Activated naive CD4-positive, alpha-beta T cell treated with anti-CD3 and anti-CD28 coated beads, Interleukin-2, amount 10 ng/mL, durations not matched to agents 7 days and 5 days (primary cell): ENCODE measurements at places on chromosomes 1 and 21.

- no peaks in the 10 kb centered on the region for H3K27me3 ChIP-seq
- no peak overlapping the region for H3K27ac ChIP-seq
- H3K4me1 ChIP-seq, result peaks cover 16% of the 10 kb centered on the region
Measured at GRCh38 chr1:15573477-15573876, 11.4 kb downstream of the AGMAT start.

DNA sequence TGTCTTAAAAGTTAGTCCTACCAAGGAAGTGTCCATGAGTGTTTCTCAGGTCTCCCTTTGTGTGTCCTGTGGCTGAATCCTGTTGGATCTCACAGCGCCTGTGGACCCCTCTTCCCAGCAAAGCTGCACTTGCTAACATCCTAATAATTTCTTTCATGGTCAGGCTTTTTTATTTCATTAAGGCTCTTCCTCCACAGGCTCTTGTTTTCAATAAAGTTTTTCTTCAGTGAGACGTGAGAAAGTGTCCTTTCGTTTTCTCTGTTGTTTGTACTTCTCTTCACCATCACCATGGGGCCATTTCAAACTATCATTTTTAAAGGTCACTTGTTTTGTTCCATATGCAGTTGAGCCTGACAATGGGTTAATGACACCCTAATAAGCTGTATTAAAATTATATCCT lies 231.5 kb downstream of the LMO4 start:
- DNase-seq, result no peak
- no peak overlapping the region for H3K4me3 ChIP-seq
- H3K4me1 ChIP-seq, result no peaks in the 10 kb centered on the region
- H3K27me3 ChIP-seq, result no peaks in the 10 kb centered on the region
- H3K27ac ChIP-seq, result no peak overlapping the region

GRCh38 chr1:56218023-56218422 lies 361.3 kb downstream of the PLPP3 start:
- no peak overlapping the region for H3K27ac ChIP-seq
- H3K36me3 ChIP-seq, result no peaks in the 10 kb centered on the region
- H3K4me1 ChIP-seq, result no peaks in the 10 kb centered on the region
- DNase-seq, result no peak

GRCh38 chr1:235069176-235069575 lies 59.5 kb downstream of the TOMM20 start:
- no peak overlapping the region for H3K4me3 ChIP-seq
- H3K27ac ChIP-seq, result peak overlapping the region; percentile 28
- no peak for DNase-seq
- H3K4me1 ChIP-seq, result peaks cover 7% of the 10 kb centered on the region
- peaks cover 22% of the 10 kb centered on the region for H3K27me3 ChIP-seq
- no peaks in the 10 kb centered on the region for H3K36me3 ChIP-seq

DNA sequence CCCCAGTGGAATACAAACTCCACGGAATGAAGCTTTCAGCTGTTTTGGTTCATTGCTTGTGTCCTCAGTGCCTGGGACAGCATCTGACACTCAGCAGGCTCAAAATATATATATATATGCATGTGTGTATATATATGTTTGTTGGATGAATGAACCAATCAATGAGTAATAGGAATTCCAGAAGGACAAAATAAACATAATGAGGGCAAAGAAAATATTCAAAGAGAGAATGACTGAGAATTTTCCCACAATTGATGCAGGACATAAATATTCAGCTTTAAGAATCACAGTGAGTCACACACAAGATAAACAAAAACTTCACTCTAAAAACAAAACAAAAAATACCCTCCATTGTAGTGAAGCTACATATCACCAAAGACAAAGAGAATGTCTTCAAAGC lies 64.0 kb downstream of the CHD5 start:
- H3K4me1 ChIP-seq, result peaks cover 4% of the 10 kb centered on the region
- H3K27me3 ChIP-seq, result peaks cover 38% of the 10 kb centered on the region
- H3K27ac ChIP-seq, result no peak overlapping the region
- H3K36me3 ChIP-seq, result no peaks in the 10 kb centered on the region
- no peak for DNase-seq

DNA sequence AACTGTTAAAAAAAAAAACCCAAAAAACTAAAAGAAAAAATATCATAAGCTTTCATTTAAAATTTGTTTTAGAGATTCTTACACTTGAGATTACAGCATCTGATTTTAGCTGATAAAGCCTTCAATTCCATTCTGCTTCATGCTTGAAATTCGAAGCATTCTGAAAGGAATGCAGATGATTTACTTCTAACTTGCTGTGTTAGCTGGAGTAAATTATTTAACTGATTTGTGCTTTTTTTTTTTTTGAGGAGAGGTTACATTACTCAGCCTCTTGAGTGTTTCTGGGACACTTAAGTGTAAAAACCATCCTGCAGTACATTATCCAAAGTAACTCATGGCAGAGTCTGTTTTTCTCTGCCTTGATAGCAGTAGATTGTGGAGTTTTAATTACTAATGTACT lies 4.5 kb upstream of the TRIM67 start:
- no peak overlapping the region for H3K27ac ChIP-seq
- peaks cover 63% of the 10 kb centered on the region for H3K27me3 ChIP-seq
- no peak overlapping the region for H3K4me3 ChIP-seq
- no peaks in the 10 kb centered on the region for H3K36me3 ChIP-seq

DNA sequence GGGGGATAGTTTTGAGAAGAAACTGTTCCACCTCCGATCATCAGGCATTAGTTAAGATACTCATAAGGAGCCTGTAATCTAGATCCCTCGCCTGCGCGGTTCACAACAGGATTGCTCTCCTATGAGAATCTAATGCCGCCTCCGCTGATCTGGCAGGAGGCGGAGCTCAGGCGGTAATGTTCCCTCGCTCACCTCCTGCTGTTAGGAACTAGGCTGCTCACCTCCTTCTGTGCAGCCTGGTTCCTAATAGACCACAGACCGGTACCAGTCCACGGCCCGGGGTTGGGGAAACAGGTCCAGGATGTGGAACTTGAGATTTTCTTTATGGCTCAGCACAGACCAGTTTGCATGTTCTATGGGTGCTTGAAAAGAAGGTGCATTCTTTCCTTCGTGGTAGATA lies 27.2 kb upstream of the FAM3B start:
- no peaks in the 10 kb centered on the region for H3K36me3 ChIP-seq
- H3K4me1 ChIP-seq, result peaks cover 10% of the 10 kb centered on the region
- no peak overlapping the region for H3K4me3 ChIP-seq
- no peak for DNase-seq

- no peak overlapping the region for H3K4me3 ChIP-seq
- no peaks in the 10 kb centered on the region for H3K36me3 ChIP-seq
- no peaks in the 10 kb centered on the region for H3K27me3 ChIP-seq
- DNase-seq, result no peak
Measured at GRCh38 chr1:29827237-29827750, 591.0 kb downstream of the PTPRU start.

DNA sequence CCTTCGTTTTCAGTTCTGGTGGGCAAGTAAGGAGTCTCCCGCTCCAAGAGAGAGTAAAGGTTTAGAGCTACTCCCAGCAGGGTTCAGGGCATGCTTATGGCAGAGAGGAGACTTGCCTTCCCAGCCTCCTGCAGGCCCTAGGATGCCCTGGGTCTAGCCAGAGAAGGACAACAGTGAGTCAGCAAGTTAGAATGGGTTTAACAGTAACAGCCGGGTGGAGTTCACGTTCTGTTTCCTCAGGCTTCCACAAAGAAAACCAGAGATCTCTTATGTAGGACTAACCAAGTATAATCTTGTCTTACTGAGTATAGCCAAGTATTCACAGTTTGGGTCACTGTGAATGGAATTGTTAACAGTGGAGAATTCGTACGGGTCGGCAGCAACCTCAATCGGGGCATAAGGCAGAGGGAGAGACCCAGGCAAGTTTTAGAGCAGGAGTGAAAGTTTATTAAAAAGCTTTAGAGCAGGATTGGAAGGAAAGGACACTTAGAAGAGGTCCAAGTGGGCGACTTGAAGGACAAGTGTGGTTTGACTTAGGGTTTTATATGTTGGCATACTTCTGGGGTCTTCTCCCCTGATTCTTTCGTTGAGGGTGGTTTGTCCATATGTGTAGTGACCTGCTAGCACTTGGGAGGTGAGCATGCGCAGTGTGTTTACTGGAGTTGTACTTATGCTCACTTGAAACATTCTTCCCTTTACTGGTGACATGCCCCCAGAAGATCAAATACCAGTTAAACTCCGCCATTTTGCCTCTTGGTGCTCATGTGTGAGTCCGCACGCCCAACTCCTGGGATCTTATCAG lies 4.5 kb downstream of the OVAAL start:
- H3K27me3 ChIP-seq, result peaks cover 32% of the 10 kb centered on the region
- DNase-seq, result no peak
- no peaks in the 10 kb centered on the region for H3K36me3 ChIP-seq
- H3K4me1 ChIP-seq, result no peaks in the 10 kb centered on the region
- H3K4me3 ChIP-seq, result no peak overlapping the region
- no peak overlapping the region for H3K27ac ChIP-seq
